Heart right ventricle (tissue), 16 donors: ENCODE measurements at places on chromosomes 13 and 19. TPM values are rescaled to one million over a fixed set of nuclear protein-coding genes. Genes with fewer than 3 reads are reported as not detected.

DNA sequence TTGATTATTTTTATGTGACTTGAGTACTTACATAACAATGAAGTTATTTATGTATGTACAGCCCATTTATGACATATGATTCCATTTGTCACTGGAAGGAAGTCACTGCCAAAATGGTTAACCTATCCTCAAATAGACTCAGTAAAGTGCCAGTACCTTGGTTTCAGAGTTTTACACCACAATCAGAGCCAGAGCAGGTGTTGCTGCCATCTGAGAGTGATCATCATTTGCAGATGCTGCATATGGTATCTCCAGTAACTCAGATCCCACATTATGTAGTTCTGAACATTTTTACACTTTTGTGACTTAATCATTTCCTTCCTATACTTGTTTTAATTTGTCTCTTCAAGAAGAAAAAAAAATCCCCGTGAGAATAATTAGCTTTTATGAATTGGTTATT lies 313.3 kb downstream of the HS6ST3 start:
- no peak for DNase-seq

DNA sequence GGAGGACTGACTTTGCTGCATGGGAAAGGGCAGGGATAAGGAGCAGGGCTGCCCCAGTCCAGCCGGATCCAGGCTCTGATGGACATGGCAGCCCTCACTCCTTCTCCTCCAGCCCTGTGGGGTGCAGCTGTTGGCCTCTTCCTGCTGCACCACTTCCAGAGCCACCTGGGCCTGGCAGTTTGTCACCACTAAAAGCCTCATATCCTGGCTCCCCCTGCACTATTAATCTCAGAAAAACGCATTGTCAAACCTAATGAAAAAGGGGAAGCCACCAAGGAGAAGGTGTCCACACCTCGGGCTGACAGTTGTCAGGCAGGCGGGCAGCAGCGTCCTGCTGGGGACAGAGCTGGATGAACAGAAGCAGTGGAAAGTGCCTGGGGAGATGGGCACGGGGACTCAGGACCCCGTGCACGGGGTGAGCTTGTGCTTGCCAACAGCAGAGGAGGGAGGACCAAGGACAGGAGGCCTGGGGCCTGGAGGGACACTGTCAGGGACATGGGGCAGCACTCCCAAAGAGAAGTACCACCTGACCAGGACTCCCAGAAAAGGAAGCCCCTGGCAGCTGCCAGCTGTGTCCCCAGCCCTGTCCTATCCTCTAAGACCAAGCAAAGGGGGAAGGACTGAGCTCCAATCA lies 151.1 kb upstream of the TSHZ3 start:
- DNase-seq: no peak

- no peak for DNase-seq
Observed at GRCh38 chr13:83879431-83880171, 2.7 kb downstream of the SLITRK1 start.

- DNase-seq: no peak
Observed at GRCh38 chr19:49652551-49653465, 10.8 kb downstream of the SCAF1 start.

Gene EFNB2
- polyA plus RNA-seq: 11.8 TPM

Gene CAPN12
- 3.6 TPM for polyA plus RNA-seq

Gene CNN1
- polyA plus RNA-seq: 678 TPM

Gene CDC42EP5
- 21.9 TPM for polyA plus RNA-seq

Gene LHB
- polyA plus RNA-seq: not detected

Gene DPF1
- not detected for polyA plus RNA-seq
